ENCODE measurements at places on chromosomes 4 and X.

GRCh38 chr4:152697284-152698088 lies 17.7 kb upstream of the TMEM154 start:
- no peak for DNase-seq

DNA sequence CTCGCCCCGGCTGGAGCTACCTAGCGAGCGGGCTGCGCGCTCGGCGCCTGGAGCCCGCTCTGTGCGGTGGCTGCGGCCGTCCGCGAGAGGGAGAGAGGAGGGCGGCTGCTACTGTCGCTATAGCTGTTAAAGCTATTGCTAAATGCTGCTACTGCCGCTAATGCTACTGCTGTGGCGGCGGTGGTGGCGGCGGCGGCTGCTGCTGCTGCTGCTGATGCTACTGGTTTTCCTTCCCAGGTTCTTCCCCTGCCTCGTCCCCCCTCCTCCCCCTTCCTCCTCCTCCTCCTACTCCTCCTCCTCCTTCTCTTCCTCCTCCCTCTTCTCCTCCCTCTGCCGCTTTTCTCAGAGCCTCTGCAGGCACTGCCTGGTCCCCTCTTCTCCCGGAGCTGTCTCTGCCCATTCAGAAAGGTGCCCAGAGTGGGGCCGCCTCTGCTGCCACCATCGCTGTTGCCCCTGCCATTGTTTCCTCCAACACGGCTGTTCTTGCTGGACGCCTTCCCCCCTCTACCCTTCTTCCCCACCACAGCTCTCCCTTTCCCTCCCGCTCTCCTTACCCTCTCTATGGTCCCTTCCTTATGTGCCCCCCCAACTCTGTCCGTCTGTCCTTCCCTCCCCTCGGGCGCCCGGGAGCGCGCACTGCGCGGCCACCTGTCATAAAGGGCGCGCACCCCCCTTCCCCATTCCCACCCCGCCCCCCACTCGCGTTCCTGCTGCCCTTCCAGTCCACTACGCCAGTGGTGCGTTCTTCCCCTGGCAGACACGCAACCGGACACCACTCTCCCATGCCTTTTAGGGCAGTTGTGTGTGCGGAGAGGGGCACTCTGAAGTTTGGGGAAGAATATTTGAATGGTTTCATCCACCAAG lies at the start of gene NEXMIF:
NEXMIF (minus strand) TSS at position 228 of the 864 bp plus-strand sequence.
- no peak for DNase-seq

DNA sequence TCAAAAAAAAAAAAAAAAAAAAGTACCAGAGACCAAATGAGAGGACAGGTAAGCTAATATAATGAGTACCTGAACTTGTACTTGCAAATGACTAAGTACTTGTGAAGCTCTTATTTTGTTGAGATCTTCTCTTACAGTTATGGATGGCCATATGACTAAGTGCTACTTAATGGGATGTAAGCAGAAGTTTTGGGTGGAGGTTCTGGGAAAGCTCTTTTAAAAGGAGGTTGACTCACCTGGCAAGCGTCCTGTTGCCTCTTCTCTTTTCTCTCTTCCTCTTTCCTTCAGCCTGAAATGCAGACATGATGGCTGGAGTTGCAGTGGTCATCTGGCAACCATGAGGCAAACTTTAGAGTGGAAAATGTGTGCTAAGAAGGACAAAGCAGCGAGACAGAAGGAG lies 36.9 kb upstream of the MED14 start:
- DNase-seq = no peak

- DNase-seq = no peak
These were observed 216.1 kb upstream of the TLL1 start for GRCh38 chr4:165656829-165657490.

DNA sequence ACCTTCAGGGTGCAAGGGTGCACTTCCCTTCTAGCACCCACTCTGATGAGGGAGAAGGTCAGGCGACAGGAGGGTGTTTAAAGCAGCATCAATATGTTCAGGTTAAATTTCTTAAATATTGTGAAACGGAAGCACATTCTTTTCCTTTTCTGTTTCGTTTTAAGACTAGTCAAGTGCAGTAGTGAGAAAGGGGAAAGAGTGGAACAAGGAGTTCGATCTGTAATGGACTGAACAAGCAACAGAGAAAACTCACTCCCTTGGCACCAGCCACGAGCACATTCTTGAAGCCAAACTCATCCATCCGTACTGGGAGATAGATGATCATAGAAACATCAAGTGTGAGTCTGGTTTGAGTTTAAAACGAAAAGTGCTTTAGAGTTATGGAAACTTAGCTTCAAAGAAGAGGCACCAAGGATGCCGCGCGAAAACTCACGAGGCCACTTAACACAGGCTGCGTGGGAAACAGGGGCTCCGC lies 815 bp downstream of the FAM53A start:
- no peak for DNase-seq

- no peak for DNase-seq
These were observed 42.9 kb downstream of the AFF1 start for GRCh38 chr4:86977621-86978184.

DNA sequence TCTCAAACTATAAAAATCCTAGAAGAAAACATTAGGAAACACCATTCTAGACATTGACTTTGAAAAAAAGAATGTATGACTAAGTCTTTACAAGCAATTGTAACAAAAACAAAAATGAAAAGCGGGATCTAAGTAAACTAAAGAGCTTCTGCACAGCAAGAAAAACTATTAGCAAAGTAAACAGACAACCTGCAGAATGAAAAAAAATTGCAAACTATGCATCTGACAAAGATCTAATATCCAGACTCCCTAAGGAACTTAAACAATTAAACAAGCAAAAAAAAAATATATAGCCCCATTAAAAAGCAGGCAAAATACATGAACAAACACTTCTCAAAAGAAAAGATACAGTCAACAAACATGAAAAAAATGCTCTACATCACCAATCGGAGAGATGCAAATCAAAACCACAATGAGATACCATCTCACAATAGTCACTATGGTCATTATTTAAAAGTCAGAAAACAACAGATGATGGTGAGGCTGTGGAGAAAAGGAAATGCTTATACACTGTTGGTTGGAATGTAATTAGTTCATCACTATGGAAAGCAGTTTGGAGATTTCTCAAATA lies 168.1 kb downstream of the EPHA5 start:
- DNase-seq = no peak

DNA sequence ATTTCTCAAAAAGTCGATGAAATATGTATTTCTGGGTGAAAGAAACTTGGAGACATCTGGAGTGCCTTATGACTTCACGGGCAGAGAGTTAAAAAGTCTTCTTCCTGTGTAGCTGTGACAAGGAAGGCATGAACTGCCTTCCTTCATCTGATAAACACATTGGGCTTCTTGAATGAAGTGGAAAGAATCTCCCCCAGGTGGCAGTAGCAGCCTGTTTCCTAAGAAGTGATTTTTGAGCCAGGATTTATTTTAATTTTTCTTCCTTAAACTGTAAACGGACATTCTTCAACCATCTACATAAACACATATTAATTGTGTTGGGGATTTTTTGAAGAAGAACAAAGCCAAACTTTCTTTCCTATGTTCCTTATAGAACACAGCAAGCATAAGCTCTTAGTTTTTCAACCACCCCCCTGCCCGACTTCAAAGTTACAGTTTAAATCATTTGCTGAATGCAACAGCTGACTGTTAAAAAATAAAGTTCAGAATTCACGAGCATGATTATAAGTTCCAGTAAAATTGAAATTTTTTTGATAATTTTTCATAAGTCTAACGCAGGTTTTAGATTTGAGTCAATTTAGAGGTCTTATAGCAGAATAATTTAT lies 980 bp upstream of the GIMD1 start:
- no peak for DNase-seq

GRCh38 chr4:76811604-76812412 lies 86.1 kb downstream of the SOWAHB start:
- no peak for DNase-seq

DNA sequence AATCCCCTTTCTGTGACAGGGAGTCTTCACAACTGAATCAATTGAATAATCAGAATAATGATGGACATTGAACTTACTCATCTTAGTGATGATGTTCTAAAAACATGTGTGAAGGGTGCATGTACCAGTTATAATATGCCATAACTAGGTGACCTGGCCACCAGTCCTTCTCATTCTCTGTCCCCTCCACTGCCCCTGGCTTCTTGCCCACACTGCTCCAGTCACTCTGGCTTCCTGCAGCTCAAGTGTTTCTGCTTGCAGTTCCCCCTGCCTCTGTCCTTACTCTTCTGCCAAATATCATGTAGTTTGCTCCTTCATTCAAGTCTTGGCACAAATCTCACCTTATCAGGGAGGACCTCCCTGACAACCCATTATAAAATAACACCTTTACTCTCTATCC lies 168.1 kb upstream of the SLC7A11 start:
- DNase-seq = no peak

DNA sequence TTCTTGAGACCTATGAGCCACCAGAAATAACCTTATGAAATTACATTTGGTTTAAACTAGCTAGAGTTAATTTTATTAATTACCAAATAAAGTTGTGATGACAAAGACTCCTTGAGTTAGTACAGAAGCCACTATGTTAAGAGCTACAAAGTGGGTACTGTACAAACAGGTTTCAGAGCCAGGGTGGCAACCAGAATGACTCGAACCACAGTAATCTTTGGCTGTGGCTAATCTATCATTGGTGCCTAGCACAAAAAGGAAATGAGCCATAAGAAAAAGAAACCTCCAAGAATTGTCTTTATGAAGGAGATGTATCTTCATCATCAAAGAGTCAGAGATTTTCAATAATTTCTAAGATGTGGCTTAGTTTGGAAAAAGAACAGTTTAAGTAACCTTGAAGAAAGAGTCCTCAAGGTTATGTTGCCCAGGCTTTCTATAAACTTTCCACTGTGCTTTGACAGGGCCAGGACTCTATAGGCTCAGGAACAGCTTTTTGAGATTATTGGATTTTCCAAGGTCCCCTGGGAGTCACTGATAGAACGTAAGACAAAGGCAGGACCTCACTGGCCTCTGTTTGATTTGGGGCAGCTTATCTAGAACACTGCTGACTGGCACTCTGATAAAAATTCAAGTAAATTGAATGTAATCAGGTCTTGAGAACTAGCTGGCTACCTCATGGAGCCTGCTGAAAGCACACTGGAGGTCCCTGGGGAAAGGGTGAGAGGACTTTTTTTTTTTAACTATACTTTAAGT lies 777.7 kb downstream of the STIM2 start:
- DNase-seq = no peak
